ENCODE measurements at places on chromosomes 12 and 14. TPM values are rescaled to one million over a fixed set of nuclear protein-coding genes. Genes with fewer than 3 reads are reported as not detected.

GRCh38 chr12:50508970-50509663 lies 4.3 kb downstream of the DIP2B start:
- DNase-seq: no peak

- DNase-seq: no peak
Measured at GRCh38 chr14:102063808-102064429, 22.9 kb downstream of the HSP90AA1 start.

DNA sequence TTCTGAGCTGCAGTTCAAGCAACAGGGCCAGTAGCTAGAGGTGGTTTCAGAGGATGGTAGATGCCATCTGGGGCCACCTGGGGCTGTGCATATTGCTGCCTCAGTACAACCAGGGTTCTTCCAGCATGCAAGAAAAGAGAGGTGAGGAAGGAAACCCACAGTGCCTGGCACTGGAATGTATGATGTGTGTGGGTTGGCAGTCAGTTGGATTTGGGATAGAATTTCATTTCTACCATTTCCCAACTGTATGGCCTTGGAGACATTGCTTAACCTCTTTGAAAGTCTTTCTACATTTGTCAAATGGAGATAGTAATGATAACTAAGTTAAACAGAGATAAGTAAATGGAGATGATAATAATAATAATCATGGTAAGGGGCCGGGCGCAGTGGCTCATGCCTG lies 10.2 kb upstream of the LRRC10 start:
- no peak for DNase-seq

TNFAIP2 gene
- total RNA-seq: 228 TPM

OR6C2 gene
- total RNA-seq: not detected

GTF2A1 gene
- total RNA-seq: 25.5 TPM
